ENCODE measurements at places on chromosomes 16 and 17.
A peak's percentile ranks its signal among the peaks of the same experiment; 100 is the strongest.

GRCh38 chr16:22008215-22009059, 526 bp downstream of the MOSMO start:
- DNase-seq = peak; percentile 63

DNA sequence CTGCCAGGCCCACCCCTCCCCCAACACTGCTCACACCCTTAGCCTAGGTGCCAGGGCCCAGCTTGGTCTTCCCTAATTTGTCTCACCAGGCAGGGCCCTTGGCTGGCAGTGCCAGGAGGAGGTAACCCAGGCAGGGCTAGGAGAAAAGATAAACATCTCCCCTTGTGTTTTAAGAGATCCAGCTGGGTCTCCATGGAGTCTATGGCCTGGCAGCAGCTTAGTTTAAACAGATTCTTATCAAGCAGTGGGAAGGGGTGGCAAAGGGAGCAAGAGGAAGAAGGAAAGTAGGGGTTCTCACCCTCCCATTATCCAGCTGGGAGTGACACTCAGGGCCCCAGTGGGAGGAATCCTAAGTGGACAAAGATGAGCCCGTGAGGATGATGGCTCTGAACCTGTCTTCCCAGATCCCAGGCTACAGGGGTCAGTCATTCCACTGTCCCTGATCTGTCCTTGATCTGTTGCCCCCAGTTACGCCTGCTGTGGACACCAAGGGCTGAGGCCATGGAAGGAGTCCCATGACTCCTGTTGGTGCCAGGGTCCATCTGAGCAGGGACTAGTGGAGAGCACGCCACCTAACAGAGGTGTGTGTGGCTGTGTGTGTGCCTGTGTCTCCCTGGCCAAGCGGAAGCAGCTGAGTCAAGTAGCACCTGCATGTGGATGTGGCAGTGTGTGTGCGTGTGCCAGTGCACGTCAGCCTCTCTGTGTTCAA, 47.4 kb upstream of the MEIOC start:
- DNase-seq = no peak

DNA sequence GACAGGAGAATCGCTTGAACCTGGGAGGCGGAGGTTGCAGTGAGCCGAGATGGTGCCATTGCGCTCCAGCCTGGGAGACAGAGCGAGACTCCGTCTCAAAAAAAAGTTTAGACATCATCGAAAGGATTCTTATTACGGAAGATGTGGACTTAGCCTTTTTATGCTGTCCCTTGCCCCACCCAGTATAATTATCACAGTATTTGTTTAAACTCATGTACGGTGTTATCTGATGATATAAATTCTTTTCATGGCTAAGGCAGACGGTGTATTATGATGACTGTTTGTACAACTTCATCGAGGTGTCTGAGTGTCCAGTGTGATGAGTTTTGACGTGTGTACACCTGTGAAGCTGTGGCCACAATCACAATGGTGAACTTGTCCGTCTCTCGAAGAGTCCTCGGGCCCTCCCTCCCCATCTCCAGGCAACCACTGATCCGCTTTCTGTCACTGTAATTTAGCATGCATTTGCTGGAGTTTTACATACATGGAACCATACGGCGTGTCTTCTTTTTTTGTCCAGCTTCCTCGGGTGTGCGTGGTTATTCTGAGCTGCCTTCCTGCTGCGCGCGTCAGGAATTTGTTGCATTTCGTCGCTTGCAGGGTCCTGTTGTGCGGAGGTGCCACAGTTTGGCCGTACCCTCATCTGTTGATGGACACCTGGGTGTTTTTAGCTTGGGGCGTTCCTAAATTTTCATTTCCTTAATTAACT, 26.2 kb downstream of the BAIAP2 start:
- no peak for DNase-seq

DNA sequence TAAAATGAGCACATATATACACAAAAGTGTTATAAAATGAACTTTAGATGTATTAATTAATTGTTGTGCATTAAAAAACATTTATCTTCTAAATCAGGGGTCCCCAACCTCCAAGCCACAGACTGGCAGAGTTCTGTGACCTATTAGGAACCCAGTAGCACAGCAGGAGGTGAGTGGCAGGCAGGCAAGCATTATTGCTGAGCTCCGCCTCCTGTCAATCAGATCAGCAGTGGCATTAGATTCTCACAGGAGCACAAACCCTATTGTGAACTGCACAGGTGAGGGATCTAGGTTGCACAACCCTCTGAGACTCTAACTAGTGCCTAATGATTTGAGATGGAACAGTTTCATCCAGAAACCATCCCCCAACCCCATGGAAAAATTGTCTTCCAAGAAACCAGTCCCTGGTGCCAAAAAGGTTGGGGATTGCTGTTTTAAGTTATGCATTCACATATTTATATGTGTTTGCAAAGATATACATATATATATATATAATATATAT, 583.7 kb downstream of the KCNJ2 start:
- DNase-seq = no peak

DNA sequence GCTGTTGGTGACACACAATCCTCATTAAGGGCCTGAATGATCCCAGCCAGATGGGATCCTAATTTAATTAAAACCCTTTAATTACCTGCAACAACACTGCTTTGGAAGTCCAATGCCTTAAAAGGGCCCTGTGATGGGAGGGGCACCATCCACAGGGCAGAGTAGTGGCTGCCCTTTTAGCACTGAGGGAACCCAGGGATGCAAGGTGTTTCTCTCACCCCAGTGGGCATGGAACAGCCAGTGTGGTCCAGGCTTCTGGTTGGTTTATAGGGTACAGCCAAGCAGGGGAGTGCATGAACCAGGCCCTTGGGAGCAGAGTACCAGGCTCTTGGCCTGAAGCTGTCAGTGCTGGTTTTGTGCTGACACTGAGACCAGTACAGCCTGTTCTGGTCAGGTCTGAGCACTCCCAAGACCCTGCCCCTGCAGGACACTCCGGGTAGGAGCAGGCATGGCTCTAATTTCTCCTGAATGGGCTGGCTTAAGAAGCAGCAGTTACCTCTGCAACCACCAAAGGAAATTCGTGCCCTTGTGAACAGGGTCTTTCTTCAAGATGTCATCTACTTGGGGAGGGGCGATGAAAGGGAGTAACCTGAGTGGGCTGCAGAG, 9.9 kb downstream of the NXPH3 start:
- no peak for DNase-seq

DNA sequence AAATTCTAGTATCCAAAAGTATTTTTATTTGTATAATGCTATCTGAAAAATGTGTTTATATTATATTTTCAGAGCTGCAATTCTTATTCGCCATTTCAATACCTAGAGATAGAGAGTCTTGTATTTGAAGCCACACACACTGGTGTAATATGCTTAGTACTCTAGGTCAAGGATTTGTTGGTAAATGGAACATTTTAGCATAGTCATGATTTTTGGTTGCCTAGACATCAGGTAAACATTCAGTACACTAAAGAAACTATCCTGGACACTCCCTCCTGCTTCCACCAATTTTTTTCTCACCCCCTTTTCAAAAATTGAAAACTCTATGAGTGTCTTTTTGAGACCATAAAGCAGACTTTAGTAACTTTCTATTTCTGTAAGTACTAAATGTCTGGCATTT, 20.8 kb downstream of the ABHD15 start:
- no peak for DNase-seq

DNA sequence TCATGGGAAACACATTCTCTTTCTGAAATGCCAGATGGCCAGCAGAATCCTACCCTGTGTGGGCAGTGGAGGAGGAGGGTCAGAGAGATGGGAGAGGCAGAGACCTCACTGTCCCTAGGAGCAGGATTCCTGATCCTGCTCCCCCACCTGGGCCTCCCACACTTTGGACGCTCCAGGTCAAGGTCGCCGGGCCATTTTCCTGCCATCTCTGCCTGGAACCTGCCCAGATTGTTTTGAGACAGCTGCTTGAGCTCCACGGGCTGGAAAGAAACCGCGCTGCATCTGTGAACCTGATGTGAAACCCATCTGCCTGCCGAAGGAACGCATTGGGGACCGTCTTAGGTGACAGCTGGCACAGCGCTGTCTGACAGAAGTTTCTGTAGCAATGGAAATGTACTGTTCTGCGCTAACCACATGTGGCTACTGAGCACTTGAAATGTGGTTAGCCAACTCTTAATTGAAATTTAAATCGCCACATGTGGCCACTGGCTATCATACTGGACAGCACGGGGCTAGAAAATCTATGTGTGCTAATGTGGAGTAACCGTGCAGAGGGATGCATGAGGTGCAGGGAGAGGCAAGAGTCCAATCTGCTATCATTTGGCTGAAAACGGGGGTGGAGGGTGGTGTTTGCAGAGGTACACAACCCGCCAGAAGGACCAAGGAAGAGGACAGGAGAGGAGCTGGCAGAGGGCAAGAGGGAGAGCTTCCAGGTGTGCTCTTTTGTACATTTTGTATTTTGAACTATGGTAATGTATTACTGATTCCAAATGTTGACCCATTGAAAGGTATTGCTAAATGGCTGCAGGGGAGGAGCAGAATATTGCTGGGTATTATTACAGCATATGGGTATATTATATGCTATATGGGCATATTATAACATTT, 15.4 kb upstream of the NUBP1 start:
- DNase-seq = no peak

DNA sequence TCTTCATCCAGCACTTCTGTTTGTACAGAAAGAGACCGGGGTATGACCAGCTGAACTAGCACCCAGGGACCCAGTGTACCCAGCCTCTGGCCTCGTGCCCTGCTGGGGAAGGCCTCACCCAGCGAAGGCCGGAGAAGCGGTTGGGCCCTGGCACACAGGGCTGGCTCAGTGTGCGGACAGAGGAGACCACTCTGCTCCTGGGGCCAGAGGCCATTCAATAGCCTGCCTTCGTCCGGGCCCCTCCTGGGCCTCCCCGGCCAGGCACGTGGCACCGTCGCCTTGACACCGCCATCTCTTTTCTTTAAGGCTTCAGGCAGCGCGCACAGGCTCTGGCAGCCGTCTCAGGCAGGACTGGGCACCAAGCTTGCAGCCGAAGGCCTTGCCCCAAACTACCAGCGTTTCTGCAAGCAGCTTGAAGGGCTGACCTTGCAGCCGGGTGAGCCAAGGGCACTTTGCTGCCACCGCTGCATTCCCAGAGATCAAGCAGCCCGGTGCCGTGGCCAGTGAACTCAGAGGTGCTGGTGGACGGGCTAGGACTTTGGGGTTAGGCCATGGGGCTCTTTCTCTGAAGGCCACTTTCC, 8.0 kb downstream of the TAX1BP3 start:
- DNase-seq = no peak

DNA sequence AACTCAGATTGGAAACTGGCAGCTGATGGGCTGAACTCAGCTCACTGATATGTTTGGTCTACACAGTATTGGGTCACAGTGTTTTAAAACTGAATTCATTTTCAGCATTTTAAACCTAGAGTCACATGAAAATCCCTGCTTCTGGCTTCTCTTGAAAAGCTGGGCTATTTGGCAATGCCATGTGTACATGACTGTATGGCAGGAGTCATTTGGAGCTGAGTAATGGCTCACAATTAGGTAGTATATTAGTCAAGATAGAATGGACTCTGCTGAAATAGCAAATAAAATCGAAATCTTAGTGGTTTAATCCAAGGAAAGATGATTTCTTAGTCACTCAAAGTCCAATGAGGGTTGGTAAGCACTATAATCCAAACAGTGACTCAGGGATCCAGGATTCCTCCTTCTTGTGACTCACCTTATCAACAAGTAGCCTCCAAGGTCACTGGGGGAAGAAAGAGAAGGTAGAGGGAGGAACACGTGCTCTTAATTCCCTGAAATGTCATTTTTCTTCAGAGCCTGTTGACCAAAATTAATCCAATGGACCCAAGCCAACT, 13.9 kb upstream of the PMP22 start:
- no peak for DNase-seq

DNA sequence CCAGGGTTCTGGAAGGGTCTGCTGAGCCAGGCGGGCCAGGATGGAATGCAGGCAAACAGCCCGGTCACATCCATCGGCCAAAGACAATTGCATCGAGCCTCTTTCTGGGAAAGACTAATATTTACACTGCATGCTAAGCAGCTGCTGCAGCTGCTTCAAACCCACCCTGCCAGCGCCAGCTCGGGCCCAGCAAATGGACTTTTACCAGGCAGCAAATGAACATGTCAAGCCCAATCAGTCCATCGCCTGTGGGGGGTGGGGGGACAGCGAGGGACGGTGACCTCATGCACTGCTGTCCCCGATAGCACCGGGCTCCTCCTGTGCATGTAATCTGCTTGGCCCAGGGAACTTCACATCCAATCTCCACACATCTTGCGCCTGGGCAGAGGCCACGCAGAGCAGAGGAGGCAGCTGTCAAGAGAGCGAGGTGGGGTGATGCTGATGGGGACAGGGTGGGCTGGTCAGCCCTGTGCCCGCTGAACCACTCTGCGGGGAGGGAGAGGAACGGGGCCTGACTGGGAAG, 39.4 kb upstream of the CDH5 start:
- DNase-seq = no peak

GRCh38 chr16:79713609-79714309, 113.2 kb upstream of the MAF start:
- DNase-seq = no peak

DNA sequence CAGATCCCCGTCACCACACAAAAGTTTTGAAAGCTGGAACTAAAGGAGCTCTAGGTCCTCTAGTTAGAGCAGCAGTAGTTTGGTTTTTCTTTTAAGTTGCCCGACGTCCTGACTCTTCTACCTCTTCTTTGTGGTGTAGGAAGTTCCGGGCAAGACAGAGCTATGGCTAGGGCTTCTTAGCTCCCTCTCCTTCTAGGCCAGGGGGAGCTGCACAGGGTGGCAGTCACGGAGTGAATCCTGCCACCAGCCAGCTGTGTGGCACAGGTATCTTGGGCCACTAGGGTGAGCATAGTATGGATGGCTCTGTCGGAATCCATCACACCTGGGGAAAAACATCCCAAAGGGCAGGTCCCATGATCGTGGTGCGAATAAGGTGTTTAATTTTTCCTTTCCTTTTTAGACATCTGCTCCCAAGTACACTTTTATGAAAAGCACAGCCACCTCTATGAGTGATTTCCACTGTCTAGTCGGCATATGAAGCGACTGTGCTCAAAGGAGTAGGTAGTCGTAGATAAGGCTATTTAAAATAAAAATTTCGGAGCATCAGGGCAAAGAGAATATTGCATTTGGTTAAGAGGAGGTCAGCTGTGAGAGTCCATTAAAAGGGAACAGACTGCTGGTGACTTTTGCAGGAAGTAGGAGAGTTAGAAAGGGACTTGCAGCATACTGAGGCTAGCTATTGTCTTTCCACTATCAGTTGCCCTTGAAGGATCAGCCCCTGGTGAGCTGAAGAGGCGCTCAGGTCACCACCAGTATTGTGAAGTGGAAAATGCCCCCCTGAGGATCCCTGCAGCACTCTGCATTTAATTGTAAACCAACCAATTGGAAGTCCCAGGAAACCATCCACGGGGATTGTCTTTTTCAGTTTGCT, 2.1 kb downstream of the PRKCA start:
- peak; percentile 44 for DNase-seq

- no peak for DNase-seq
Observed at GRCh38 chr16:69040144-69040909, 65.1 kb upstream of the HAS3 start.
